B cell (primary cell): ENCODE measurements at places on chromosomes 1 and 21. TPM values are rescaled to one million over a fixed set of nuclear protein-coding genes. Genes with fewer than 3 reads are reported as not detected.

GRCh38 chr1:115164484-115164883 lies 75.2 kb upstream of the TSPAN2 start:
- no peak for DNase-seq

GRCh38 chr1:111354584-111354983 lies 63.9 kb downstream of the CHIA start:
- DNase-seq = no peak

The LCE1B gene
- total RNA-seq = not detected in 2 replicates

The OPTC gene
- total RNA-seq = not detected in 2 replicates

DNA sequence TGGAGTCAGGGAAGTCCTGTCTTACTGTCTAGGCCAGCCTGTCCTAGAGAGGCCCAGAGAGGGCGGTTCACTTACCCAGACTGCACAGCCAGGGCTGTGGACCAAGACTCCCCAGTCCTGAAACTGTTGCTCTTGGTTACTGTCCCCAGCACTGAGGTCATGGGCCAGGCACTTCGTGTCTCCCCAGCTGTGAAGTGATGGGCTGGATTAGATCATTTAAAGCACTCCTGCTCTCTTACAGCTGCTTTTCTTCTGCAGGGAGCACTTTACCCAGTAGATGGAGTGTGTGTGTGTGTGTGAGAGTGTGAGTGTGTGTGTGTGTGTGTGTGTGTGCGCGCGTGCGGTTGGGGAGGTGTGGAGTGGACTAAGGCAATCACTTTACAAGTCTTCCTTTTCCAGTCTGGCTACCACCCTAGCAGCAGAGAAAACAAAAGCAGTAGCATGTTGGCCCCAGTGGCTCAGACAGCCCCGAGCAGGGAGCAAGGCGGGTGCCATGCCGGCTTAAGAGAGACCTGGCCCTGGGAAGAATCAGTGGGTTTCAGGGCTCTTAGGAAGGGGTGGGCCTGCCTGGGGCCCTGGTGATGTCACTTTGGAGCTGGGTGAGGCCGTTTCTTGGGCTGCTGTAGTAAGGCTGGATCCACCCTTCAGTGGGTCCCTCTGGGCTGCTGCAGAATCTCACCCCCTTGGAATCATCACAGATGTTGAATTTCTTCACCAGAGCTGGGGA lies 2.4 kb downstream of the SPSB1 start:
- DNase-seq = peak; percentile 43

GRCh38 chr1:25486602-25487001 lies 55.9 kb downstream of the MACO1 start:
- no peak for DNase-seq

The C1orf116 gene
- total RNA-seq = 0.10 TPM in 1 of 2 replicates, not detected in the other

DNA sequence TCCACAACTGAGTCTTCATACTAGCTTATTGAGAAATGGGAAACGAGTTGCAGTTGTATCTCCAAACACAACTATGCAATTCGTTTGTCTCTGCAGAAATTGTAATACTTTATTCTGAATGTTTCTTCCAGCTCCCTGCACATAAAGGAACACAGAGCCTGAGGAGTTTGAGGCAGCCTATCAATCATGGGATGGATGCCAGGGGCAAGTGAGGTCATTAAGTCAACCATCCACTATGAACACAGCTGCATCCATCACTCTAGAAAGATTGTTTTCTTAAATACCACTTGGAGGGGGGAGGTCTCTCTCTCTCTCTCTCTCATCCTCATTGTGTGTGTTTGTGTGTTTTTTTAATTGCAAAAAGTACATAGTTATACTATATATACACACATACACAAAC lies 2.9 kb upstream of the PSMB2 start:
- DNase-seq = no peak
